ENCODE measurements at places on chromosomes 5 and 9. TPM values are rescaled to one million over a fixed set of nuclear protein-coding genes. Genes with fewer than 3 reads are reported as not detected.

C8G gene
- total RNA-seq = 1.4 TPM

IFNA21 gene
- not detected for total RNA-seq

PCDHA7 gene
- total RNA-seq = not detected

AJM1 gene
- total RNA-seq = 1.3 TPM

SUSD3 gene
- total RNA-seq = not detected

SPIN1 gene
- 56.8 TPM for total RNA-seq

PAPPA gene
- 0.13 TPM for total RNA-seq

- H3K4me1 ChIP-seq = no peaks in the 10 kb centered on the region
- H3K36me3 ChIP-seq = no peaks in the 10 kb centered on the region
- no peak for DNase-seq
- H3K4me3 ChIP-seq = no peak overlapping the region
- no peaks in the 10 kb centered on the region for H3K27me3 ChIP-seq
Observed at GRCh38 chr5:100584069-100584468, 48.9 kb downstream of the FAM174A start.

- no peak overlapping the region for H3K27ac ChIP-seq
- no peaks in the 10 kb centered on the region for H3K4me1 ChIP-seq
- DNase-seq = no peak
- H3K36me3 ChIP-seq = no peaks in the 10 kb centered on the region
- no peaks in the 10 kb centered on the region for H3K27me3 ChIP-seq
Observed at GRCh38 chr5:147081311-147081764, 153.5 kb upstream of the STK32A start.

DNA sequence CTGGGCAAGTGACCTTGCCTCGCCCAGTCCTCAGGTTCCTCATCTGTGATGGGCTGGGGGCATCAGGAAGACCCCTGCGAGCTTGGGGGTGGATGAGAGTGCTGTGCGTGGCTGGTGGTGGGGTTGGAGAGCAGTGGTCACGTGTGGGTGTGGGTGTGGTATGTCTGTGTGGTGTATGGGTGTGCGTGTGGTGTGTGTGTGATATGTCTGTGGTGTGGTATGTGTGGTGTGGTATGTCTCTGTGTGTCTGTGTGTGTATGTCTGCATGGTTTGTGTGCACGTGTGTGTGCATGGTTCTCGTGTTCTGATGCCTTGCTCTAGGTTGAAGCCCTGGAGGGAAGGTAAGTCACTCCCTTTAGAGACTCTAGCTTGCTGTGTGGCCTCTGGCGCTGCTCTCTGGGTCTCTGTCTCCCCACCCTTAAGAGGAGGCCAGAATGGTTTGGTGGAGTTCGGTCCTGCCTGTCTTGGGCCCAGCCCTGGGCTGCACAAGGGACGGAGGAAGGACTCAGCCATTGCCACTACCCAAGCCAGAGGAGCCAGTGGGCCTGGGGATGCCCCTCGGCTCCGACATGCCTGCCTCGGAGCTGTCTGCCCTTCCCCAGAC, 87.0 kb downstream of the RXRA start:
- no peak overlapping the region for H3K4me3 ChIP-seq
- H3K4me1 ChIP-seq = peaks cover 27% of the 10 kb centered on the region
- no peak for DNase-seq
- peaks cover 3% of the 10 kb centered on the region for H3K36me3 ChIP-seq
- no peaks in the 10 kb centered on the region for H3K27me3 ChIP-seq
- peak overlapping the region; percentile 66 for H3K27ac ChIP-seq

- H3K4me3 ChIP-seq = no peak overlapping the region
- no peak for DNase-seq
- H3K27me3 ChIP-seq = peaks cover 2% of the 10 kb centered on the region
- H3K36me3 ChIP-seq = no peaks in the 10 kb centered on the region
Observed at GRCh38 chr5:148511810-148512347, 128.1 kb downstream of the FBXO38 start.

GRCh38 chr5:81142108-81142507, 91.0 kb upstream of the CKMT2 start:
- H3K27ac ChIP-seq = no peak overlapping the region
- no peak overlapping the region for H3K4me3 ChIP-seq
- H3K4me1 ChIP-seq = no peaks in the 10 kb centered on the region
- no peaks in the 10 kb centered on the region for H3K36me3 ChIP-seq
- no peaks in the 10 kb centered on the region for H3K27me3 ChIP-seq

DNA sequence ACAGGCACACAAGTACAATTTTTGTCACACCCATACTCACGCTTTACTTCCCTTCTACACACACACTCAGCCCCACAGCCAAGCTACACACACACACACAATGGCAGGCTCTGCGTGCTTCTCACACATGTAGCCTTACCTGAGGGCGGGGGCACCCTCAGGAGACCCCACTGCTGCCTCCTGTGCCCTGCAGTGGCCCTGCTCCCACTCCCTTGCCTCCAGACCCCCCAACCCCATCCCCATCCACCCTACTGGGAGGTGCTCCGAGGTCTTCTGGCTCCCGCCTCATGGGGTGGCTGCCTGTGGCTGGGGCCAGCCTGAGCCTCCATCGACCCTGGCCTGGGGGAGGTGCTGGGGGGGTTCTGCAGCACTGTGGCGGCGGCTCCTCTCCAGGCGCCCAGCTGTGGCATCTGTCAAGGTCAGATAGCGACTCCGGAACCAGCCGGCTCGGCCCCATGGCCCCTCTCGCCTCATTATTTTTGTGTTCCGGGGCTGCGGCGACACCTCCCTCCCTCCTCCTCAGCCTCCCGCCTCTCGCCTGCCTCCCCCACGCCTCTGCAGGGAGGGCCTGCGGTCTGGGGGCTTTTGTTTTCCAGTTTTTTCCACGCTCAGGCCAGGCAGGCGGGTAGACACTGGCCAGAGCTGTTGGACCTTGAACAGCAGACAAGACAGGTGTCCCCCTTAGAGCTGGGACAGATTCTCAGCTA, 21.7 kb downstream of the CXXC5 start:
- no peak overlapping the region for H3K4me3 ChIP-seq
- DNase-seq = no peak
- no peaks in the 10 kb centered on the region for H3K36me3 ChIP-seq
- no peaks in the 10 kb centered on the region for H3K27me3 ChIP-seq
- peaks cover 32% of the 10 kb centered on the region for H3K4me1 ChIP-seq

GRCh38 chr9:70444904-70445303, 30.4 kb upstream of the KLF9 start:
- H3K4me3 ChIP-seq = no peak overlapping the region
- DNase-seq = no peak
- H3K27ac ChIP-seq = no peak overlapping the region
- no peaks in the 10 kb centered on the region for H3K36me3 ChIP-seq
- peaks cover 4% of the 10 kb centered on the region for H3K4me1 ChIP-seq

GRCh38 chr9:6632516-6633183, 12.9 kb downstream of the GLDC start:
- H3K27me3 ChIP-seq = peaks cover 2% of the 10 kb centered on the region
- no peaks in the 10 kb centered on the region for H3K4me1 ChIP-seq
- no peak overlapping the region for H3K4me3 ChIP-seq

DNA sequence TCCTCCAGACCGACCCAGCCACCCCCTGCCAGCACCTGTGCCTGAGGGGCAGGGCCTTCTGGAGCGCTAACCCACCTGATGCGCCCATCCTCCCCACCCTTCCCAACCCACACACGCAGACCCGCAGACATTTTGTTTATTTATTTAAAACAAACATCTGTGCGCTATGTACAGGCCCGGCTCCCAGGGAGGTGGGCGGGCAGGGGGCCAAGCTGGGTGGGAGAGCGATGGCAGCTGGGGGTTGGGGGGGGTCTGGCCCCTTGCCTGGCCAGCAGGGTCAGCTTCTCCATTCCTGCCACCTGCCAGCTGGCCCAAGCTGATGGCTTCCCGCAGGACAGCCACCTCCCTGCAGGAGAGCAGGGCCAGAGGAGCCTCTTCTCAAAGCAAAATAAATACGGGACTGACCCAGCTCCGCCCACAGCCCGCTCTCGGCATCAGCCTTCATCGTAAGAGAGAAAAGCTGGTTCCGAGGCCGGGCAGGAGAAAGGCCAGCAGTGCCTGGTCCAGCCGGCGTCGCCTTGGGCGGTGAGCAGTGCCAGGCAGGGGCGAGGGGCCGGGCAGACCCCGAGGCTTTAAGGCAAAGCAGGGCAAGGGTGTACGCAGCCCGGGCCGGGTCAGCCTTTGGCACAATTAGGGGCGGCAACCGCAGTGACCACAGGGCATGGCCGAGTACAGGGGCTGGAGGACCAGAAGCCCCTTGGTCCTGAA, 10.9 kb upstream of the CLIC3 start:
- no peaks in the 10 kb centered on the region for H3K4me1 ChIP-seq
- H3K27me3 ChIP-seq = no peaks in the 10 kb centered on the region
- H3K27ac ChIP-seq = no peak overlapping the region
- H3K4me3 ChIP-seq = no peak overlapping the region
- H3K36me3 ChIP-seq = no peaks in the 10 kb centered on the region

DNA sequence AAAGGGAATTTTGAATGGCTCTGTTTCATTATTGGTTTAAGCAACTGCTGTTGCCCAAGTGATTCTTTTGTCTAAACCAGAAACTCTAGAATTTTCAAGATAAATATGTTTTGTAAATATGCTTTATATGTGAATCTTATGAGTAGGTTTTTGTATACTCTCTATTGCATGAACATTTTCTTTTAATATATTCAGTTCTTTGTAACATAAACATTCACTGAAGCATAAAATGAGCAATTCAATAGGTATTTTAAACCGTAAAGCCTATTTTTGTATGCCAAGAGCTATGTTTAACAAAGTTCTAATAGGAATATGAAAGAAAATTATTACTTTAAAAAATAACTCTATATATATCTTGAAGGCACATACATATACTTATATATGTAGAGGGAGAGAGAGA, 293.1 kb downstream of the PSAT1 start:
- no peaks in the 10 kb centered on the region for H3K4me1 ChIP-seq
- no peak for DNase-seq
- H3K36me3 ChIP-seq = no peaks in the 10 kb centered on the region

GRCh38 chr5:39426051-39426745, 1.4 kb upstream of the DAB2 start:
- peaks cover 3% of the 10 kb centered on the region for H3K36me3 ChIP-seq
- peak overlapping the region; percentile 91 for H3K27ac ChIP-seq
- no peaks in the 10 kb centered on the region for H3K27me3 ChIP-seq
- H3K4me1 ChIP-seq = peaks cover 49% of the 10 kb centered on the region

DNA sequence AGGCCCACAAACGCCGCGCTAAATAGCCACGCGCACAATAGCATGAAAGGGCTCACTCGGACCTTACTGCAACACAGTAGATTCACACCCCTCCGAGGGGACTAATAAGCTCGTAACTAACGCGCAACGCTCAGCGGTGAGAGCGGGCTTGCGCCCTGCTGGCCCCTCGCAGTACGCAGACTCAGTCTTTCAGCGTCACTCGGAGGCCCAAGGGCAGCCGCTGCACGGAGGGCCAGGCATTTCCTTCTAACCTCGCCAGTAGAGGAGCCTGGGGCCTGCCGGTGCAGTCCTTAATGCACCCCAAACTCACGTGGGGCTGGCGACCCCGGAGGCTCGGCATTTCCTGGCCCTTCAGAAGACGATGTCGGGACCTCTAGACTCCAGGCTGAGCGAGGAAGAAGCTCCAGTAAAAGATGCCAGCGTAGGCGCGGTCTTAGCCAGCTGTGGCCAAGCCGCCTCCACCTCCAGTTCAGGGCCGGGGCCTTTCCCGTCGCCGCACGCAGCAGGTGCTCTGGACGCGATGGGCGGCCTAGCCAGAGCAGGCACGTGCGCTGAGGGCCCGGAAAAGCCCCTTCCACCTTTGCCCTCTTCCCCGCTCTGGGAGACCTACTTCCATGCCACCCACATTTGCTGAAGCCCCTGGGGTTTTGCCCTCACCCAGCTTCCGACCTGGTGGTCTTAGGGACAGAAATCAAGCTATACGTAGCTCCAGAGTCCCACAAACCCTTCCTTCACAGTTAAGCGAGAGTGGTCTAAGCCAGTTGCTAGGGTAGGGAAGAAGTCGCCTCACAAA, 38.3 kb upstream of the TIFAB start:
- H3K4me1 ChIP-seq = peaks cover 3% of the 10 kb centered on the region
- peaks cover 83% of the 10 kb centered on the region for H3K27me3 ChIP-seq
- DNase-seq = no peak
- H3K4me3 ChIP-seq = no peak overlapping the region
- H3K36me3 ChIP-seq = no peaks in the 10 kb centered on the region
- no peak overlapping the region for H3K27ac ChIP-seq

DNA sequence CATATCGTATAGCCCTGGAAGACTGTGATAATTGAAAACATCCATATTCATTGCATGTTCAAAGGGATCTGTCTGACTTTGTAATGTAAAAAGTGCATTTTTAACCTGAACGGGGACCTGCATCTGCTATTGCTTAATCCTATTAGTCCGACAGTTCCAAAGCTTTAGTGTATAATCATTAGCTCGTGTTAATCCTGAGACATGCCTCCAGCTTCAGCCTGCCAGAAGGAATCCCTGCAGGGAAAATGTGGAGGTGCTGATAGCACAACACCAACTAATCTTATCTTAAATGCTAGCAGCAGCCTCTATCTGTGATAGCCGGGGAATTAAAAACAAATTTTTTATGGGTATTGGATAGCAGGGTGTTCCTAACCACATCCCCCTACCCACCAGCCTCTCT, 495.2 kb downstream of the TLE4 start:
- no peaks in the 10 kb centered on the region for H3K36me3 ChIP-seq
- H3K27ac ChIP-seq = no peak overlapping the region
- H3K27me3 ChIP-seq = no peaks in the 10 kb centered on the region
- H3K4me1 ChIP-seq = peaks cover 2% of the 10 kb centered on the region
- no peak overlapping the region for H3K4me3 ChIP-seq
- DNase-seq = no peak

DNA sequence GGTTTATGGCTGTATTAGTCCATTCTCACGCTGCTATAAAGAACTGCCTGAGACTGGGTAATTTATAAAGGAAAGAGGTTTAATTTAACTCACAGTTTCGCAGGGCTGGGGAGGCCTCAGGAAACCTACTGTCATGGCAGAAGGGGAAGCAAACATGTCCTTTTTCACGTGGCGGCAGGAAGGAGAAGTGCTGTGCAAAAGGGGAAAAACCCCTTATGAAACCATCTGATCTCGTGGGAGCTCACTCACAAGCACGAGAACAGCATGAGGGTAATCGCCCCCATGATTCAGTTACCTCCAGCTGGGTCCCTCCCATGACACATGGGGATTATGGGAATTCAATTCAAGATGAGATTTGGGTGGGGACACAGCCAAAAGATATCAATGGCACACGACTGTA, 13.9 kb downstream of the LRRC70 start:
- DNase-seq = no peak
- no peak overlapping the region for H3K4me3 ChIP-seq
- no peaks in the 10 kb centered on the region for H3K27me3 ChIP-seq
- peaks cover 4% of the 10 kb centered on the region for H3K36me3 ChIP-seq
- peaks cover 14% of the 10 kb centered on the region for H3K4me1 ChIP-seq

- peaks cover 24% of the 10 kb centered on the region for H3K4me1 ChIP-seq
- no peaks in the 10 kb centered on the region for H3K27me3 ChIP-seq
- no peaks in the 10 kb centered on the region for H3K36me3 ChIP-seq
- peak; percentile 90 for DNase-seq
- H3K4me3 ChIP-seq = no peak overlapping the region
- H3K27ac ChIP-seq = peak overlapping the region; percentile 99
Observed at GRCh38 chr9:5269249-5269715, 35.2 kb downstream of the RLN2 start.

- no peaks in the 10 kb centered on the region for H3K36me3 ChIP-seq
- H3K4me1 ChIP-seq = no peaks in the 10 kb centered on the region
- DNase-seq = no peak
- no peak overlapping the region for H3K27ac ChIP-seq
- no peak overlapping the region for H3K4me3 ChIP-seq
- no peaks in the 10 kb centered on the region for H3K27me3 ChIP-seq
Observed at GRCh38 chr9:131869348-131869747, 129.5 kb upstream of the RAPGEF1 start.

GRCh38 chr9:129225815-129226214, 47.8 kb upstream of the IER5L start:
- H3K4me1 ChIP-seq = no peaks in the 10 kb centered on the region
- H3K27me3 ChIP-seq = no peaks in the 10 kb centered on the region
- no peak overlapping the region for H3K27ac ChIP-seq
- DNase-seq = peak; percentile 17
- no peaks in the 10 kb centered on the region for H3K36me3 ChIP-seq
- H3K4me3 ChIP-seq = no peak overlapping the region
